ENCODE measurements at places on chromosomes 1 and 21.

DNA sequence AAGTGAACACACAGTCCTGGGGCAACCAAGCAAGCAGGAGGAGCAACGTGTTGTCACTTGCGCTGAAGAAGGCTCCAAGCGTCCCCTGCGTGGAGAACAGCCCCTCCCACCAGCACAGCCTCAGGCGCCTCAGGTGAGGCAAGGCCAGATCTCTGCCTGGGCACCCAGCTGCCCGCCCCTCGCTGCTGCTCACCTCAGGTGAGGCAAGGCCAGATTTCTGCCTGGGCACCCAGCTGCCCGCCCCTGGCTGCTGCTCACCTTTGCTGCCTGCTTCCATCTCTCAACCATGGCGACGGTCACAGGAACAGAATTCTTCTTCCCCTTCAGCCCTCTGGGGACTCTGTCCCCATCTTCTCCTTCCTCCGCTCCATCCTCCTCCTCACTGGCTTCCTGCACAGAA is 2.4 kb downstream of the NOC2L start:
- no peaks in the 10 kb centered on the region for H3K4me1 ChIP-seq
- H3K27me3 ChIP-seq, result no peaks in the 10 kb centered on the region
- H3K36me3 ChIP-seq, result peaks cover 58% of the 10 kb centered on the region
- H3K27ac ChIP-seq, result no peak overlapping the region
- no peak for DNase-seq
- no peak overlapping the region for H3K4me3 ChIP-seq

DNA sequence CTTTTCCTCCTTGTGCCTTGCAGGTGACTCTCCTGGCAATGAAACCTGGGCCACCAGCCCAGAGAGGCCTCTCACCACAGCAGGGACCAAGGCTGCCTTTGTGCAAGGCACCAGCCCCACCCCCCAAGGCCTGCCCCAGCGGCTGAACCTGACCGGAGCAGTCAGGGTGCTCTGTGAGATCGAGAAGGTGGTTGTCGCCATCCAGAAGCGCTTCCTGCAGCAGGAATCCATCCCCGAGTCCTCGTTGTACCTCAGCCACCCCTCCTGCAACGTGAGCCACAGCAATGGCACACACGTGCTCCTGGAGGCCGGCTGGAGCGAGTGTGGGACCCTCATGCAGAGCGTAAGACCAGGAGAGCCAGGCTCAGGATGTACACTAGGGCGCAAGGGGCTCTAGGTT is 51.7 kb downstream of the UMODL1 start:
- no peaks in the 10 kb centered on the region for H3K36me3 ChIP-seq
- H3K4me3 ChIP-seq, result no peak overlapping the region
- H3K27me3 ChIP-seq, result no peaks in the 10 kb centered on the region
- no peak overlapping the region for H3K27ac ChIP-seq
- no peak for DNase-seq

GRCh38 chr1:228463559-228464455 is 23.4 kb upstream of the RNF187 start:
- no peak for DNase-seq
- H3K27me3 ChIP-seq, result peaks cover 3% of the 10 kb centered on the region
- H3K27ac ChIP-seq, result no peak overlapping the region
- H3K36me3 ChIP-seq, result no peaks in the 10 kb centered on the region

GRCh38 chr1:219086956-219087469 is 86.7 kb upstream of the LYPLAL1 start:
- no peaks in the 10 kb centered on the region for H3K36me3 ChIP-seq
- no peak overlapping the region for H3K27ac ChIP-seq
- no peak for DNase-seq
- peaks cover 4% of the 10 kb centered on the region for H3K4me1 ChIP-seq
- no peaks in the 10 kb centered on the region for H3K27me3 ChIP-seq

DNA sequence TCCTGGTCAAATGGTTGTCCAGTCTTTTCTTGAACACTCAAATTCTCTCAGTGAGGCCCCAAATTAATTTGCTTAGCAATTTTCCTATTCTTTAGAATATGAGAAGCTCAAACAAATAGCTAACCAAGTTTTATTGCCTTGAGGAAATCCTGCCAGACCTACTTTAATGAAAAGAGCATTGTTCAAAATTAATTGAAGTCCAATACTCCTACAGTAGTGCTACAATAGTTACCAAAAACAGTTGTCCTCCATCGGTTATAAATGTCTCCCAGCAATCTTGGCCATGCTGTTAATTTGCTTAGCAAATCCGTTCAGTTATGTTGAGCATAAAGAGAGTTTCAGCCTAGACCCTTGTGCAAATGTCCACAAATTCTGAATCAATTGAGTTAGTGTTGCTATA is 112.9 kb downstream of the MAB21L3 start:
- no peaks in the 10 kb centered on the region for H3K27me3 ChIP-seq
- H3K36me3 ChIP-seq, result no peaks in the 10 kb centered on the region
- H3K27ac ChIP-seq, result no peak overlapping the region

DNA sequence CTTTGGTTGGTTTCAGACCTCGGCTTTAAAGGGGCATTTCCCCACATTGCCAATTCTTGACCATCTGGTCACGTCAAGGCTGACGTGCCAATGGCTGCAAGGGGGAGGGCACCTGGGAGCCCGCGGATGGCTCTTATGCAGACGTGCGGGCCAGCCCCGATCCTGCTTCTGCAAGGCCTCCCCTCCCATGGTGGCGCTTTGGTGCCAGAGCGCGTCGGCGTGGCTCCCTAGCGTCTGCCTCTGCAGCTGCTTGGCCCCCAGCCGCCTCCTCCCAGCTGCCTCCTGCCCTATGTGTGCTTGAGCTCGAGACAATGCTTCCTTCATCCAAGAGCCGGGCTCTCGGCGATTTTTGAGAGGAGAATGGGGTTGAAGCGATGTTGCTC is 29.1 kb downstream of the SKI start:
- H3K4me3 ChIP-seq, result no peak overlapping the region
- peaks cover 7% of the 10 kb centered on the region for H3K36me3 ChIP-seq
- no peaks in the 10 kb centered on the region for H3K4me1 ChIP-seq
- peak overlapping the region; percentile 44 for H3K27ac ChIP-seq

DNA sequence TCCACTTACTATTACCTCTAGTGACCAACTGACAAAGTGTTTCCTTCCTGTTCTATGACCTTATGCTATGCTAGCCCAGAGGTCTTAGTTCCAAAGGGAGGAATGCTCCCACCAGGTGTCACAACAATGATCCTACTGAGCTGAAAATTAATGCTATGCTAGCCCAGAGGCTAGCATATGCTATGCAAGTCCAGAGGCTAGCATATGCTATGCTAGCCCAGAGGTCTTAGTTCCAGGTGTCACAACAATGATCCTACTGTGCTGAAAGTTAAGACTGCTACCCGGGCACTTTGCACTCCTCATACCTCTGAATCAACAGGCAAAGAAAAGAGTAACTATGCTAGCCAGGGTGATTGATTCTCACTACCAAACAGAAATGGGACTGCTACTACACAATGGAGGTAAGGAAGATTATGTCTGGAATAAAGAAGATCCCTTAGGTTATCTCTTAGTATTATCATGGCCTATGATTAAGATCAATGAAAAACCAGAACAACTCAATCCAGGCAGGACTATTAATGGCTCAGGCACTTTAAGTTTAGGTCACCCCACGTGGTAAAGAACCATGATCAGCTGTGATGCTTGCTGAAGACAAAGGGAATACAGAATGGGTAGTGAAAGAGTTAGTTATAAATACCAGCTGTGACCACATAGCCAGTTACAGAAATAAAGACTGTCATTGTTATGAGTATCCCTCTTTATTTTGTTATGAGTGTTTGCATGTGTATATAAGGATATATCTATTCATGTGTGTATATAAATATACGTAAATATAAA is 114.1 kb downstream of the CSMD2 start:
- no peak overlapping the region for H3K4me3 ChIP-seq
- no peak for DNase-seq
- H3K4me1 ChIP-seq, result no peaks in the 10 kb centered on the region
- no peaks in the 10 kb centered on the region for H3K27me3 ChIP-seq
- no peak overlapping the region for H3K27ac ChIP-seq

DNA sequence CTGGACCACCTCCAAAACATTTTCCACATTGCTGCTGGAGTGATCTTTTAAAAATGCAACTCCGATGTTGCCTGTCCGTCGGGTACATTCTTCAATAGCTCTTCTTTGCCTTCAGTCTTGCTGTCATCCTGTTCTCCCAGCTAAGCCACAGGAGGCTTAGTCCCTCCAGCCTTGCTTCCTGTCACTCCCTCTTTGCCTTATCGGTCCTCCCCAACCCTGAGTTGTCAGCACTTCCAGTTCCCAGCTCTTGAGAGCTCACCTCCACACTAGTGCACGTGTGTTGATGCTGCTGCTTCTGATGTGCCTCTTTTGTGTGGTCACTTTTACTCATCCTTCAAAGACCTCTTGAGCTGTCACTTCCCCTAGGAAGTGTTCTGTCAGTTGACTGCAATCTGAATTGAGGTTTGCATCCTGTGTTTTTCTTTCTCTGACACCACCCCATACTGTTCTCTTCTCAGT is 15.3 kb downstream of the UCK2 start:
- no peak for DNase-seq
- no peaks in the 10 kb centered on the region for H3K36me3 ChIP-seq
- no peak overlapping the region for H3K27ac ChIP-seq
- H3K4me3 ChIP-seq, result no peak overlapping the region

Measured in tibial artery (tissue), 4 donors.